Activated CD4-positive, alpha-beta T cell treated with anti-CD3 and anti-CD28 coated beads, Interleukin-2, amount 50 U/mL, for 24 hours (primary cell): ENCODE measurements at places on chromosomes 5 and 9.

DNA sequence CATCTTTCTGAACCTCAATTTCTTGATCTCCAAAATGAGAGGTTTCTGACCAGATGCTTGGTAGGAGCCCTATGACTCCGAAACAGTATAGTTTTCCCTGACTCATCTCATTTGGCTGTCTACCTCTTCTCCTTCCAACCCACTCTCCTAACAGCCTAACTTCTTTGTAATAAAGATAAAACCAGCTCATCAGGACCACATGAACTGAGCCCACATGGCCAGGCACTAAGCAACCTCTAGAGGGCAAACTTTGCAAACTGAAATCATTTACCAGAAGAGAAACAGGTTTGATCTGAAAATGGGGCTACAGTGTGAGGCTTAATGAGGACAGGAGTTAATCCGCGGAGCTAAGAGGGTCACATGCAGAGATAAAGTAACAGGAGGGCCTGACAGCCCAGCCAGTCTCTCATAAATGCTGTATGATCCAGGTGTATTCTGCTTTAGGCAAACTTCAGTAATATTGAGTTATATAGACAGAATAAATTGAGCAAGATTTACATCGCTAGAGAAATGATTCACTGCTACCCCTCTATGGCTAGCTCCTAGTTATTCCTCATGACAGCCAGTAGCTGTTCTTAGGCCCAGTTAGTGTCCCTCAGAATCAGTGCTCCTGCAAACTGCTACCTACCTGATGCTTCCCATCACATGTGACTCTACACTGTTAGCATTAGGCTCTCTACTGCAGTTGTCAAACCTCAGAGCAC is 64.6 kb downstream of the ABCA1 start:
- DNase-seq, result peak; percentile 35

- no peak for DNase-seq
Measured at GRCh38 chr9:93262537-93263310, 78.8 kb downstream of the WNK2 start.

DNA sequence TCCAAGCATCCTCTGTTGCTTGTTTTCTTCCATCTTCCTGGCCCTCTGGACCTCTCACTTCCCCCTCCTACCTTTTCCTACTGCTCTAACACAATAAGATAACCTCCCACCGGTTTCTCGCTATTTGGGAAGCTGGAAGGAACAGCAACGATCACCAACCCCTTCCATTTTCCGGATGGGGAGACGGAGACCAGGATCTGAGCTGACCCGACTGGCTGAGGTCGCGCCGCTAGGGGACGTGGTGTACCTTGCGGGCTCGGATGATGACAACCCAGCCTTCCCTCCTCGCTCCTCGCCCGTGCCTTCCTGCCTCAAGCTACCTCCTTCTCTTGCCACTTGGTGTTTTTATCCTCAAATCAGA is 1.9 kb downstream of the LPAR1 start:
- DNase-seq, result no peak

GRCh38 chr5:131983244-131983771 is 28.1 kb downstream of the ACSL6 start:
- DNase-seq, result no peak

DNA sequence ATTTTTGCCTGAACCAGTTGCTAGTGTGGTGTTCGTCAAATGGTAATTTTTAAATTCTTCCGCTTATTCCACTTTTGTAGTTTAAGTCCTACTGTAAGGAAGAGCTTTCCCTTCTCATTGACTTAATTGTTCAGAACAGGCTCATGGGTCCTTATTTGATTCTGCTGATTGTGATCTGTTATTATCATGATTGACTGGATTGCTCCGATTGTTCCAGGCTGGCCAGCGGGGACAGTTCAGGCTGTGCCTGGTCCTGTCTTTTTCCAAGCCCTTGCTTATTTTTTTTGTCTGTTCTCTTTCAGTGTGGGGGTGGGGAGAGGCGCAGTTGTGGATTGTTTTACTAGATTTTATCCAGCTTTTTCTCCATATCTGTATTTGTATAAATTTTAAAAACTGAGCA is 52.4 kb downstream of the TRIO start:
- DNase-seq, result no peak

DNA sequence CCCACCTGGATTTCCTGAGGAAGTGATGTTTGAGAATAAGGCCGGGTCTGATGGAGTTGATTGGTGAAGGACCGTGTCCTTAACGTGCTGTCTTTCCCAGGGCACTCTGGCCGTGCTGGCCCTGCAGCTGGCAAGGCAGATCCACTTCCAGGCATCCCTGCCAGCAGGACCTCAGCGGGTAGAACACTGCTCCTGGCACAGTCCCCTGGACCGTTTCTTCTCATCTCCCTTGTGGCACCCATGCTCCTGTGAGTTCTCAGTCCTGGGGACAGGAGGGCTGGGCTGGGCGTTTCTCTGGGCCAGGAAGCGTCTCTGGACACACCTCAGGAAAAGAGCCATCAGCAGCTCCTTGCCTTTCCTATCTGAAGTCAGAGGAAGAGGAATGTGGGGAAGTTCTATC is 4.4 kb downstream of the DELE1 start:
- no peak for DNase-seq

DNA sequence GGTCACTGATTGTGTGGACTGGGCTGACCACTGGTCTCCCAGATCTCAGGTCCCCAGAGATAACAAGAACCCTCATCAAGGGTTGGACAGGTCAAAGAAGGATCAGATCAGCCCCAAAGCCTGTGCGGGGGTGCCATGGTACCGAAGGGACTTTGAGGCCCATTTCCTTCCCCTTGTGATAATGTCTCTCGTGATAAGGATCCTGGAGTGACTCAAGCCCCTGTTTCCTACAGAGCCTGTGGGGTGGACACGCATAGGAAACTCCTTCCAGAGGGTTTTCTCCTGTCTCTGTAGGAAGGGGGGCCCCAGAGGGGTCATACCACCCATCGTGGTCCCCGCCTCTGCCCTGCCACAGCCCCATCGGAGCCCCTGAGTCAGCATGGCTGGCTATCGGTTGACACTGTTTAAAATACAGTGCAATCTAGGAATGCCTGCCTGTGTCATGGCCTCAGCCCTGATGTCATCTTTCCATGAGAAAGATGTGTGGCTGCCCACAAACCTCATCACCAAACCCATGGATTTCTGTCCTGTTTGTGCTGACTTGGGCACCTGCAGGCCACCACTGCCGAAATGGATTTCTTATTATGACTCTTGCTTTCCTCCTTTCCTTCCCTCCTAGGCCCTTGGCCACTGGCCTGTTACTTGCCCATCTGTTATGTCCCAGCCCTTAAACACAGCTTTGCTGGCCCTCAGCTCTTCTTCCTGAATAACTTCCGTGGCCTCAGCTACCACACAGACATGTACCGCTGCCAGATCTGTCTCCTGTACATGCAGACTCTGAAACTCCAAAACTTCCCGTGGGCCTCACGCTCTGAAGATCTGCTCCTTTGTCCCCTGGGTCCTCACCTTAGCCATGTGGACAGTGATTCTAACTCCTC is 2.9 kb upstream of the CSF2 start:
- DNase-seq, result peak; percentile 41

GRCh38 chr9:78828521-78828920 is 531.6 kb downstream of the PSAT1 start:
- no peak for DNase-seq

DNA sequence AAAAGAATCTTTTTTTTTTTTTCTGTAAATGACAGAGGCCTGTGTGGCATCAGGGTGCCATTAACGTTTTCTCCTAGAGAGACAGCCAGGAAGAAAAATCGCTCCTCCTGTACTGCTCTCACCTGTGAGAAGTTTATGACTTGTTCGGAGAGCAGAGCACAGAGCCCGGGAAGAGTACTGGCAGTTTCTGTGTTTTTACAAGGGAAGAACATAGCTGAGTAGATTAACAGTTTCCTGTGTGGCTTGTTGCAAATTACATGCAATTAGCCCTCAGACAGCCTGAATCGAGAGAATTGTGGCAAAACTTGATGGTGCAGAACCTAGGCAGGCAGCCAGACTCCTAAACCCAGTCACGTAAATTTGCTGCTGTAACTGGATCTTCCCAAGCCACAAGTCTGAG is 32.1 kb downstream of the PRKACG start:
- no peak for DNase-seq

GRCh38 chr5:124343451-124343867 is 403.0 kb downstream of the ZNF608 start:
- no peak for DNase-seq

DNA sequence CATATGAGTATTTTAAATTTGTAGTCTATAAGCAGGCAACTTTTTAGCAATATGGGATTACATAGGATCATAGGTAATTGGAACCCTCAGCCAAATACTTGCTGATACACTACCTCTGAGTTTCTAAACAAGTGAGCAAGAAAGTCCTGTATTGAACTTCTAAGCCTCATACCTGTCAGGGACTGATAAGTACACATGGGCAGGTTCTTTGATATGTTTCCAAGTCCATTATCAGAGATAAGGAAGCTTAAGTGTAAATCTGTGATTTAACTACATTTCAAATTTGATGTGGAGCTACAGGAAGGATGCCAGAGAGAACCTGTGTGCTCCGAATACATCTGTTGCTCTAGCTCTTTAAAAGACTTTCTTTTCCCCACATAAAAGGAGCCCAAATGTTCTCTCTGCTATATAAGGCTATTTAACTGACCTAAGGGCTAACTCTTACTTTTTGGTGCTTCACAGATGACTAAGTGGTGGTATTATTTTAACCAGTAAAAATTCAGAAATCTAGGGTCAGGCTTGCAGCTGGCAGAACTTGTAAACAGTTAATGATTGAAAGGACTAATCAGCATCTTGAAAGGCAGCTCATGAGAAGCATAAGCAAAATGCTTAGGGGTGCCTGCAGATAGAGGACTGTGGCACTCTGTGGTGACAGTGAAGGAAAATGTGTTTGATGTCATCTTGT is 228.6 kb downstream of the NR3C1 start:
- DNase-seq, result no peak

DNA sequence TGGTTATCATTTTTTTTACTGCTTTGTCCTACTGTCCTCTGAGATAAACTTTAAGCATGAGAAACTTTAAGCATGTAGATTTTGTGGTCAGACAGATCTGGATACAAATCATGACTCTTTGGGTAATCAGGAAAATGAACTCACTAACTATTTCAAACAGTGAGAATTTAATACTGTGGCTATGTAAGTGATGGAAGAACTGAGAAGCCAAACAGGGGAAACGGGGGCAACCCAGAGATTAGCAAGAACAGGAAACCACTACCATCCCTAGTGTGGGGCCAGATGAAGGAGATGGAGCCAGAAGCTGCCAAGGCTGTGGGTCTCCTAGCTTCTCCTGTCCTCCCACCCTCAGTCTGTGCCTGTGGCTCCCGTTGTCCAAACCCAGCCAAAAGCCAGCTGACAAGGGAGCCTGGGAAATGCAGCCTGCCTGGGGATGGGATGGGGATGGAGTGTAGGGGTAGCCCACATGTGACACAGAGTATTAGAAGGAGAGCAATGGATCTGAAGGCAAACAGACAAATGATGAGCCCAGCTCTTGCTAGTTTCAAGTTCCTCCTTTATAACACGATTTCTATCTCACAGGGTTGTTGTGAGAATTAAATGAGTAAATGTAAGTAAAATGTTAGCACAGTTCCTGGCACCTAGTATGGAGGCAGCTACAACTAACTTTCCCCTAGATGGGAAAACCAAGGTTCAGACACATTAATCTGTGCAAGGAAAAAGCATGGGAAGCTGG is 27.7 kb upstream of the CDC23 start:
- no peak for DNase-seq

GRCh38 chr9:83936523-83936922 is 15.3 kb upstream of the KIF27 start:
- DNase-seq, result no peak

DNA sequence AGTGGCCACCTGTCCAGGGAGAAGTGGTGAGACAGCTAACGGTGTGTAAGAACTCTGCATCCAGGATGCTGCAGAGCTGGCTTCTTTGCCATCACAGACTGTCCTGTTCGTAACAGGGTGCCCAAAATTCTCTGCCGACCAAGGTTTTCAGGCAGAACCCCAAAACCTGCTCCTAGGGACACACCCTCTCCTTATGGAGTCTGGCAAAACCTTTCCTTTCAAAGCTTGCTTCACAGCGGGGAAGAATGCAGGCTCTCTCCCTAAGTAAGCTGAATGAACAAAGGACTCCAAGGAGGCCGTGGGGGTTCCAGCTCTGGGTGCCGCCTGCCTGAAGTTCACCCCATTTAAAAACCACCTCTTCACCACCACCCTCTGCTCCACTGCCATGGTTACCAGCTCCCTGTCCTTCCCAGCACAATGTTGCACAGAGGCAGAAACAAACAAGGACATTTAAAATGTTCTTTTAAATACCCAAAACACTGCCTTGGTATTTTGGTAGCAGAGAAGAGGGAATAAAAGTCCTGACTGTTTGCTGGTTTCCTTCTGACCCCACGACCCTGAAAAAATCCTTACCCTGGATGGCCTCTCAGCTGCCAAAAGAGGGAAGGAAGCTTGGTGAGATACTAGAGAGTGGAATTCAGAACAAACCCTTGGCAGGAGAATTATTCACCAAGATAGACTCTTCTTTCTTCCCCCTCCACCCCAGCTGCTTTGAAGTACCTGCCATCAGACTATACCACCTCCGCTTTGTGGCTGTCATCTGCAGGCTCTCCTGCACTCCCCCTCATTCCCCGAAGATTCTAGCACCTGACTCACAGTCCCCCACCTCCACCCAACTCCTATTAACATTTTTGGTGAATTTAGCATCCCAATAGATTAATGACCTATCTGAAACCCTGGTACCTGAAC is 7.1 kb upstream of the KLF9 start:
- DNase-seq, result no peak

DNA sequence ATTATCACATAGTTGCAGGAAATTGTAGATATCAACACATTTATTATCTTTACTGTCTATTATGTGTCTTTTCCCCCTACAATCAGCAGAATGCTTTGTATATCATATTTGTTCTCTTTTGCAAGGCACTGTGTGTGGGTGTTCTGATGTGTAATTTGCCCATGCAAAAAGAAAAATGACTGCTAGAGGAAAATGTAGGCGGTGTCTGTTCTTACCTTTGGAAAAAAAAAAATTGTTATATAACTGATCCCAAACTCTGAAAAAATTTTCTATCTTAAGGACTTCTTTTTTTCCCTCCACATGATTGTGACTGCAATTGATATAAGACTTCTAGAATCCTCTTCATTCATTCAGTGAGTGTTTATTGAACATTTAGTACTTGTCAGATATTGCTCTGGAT is 24.5 kb downstream of the MRPS30 start:
- no peak for DNase-seq
